ENCODE measurements at places on chromosomes 6 and 20.

DNA sequence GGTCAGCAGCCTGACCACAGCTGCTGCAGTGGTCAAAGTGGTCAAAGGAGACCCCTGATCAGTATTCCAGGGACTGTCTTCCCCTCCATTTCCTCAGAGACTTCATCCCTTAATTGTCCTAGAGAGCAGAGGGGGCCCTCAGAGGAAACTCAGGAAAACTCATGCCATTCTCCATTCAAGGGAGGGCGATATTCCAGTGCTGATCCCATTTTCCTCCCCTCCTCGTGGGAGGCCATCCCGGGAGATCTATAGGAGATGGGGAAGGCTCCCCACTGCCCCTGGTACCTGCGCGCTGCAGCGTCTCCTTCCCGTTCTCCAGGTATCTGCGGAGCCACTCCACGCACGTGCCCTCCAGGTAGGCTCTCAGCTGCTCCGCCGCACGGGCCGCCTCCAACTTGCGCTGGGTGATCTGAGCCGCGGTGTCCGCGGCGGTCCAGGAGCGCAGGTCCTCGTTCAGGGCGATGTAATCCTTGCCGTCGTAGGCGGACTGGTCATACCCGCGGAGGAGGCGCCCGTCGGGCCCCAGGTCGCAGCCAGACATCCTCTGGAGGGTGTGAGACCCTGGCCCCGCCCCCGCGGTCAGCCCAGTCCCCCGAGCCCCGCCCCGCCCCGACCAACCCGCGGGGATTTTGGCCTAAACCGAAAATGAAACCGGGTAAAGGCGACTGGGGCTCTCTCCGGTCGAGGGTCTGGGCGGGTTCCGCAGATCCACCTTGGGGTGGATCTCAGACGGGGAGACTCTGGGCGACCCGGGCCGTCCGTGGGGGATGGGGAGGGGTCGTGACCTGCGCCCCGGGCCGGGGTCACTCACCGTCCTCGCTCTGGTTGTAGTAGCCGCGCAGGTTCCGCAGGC lies 878 bp downstream of the HLA-C start:
- DNase-seq = no peak

DNA sequence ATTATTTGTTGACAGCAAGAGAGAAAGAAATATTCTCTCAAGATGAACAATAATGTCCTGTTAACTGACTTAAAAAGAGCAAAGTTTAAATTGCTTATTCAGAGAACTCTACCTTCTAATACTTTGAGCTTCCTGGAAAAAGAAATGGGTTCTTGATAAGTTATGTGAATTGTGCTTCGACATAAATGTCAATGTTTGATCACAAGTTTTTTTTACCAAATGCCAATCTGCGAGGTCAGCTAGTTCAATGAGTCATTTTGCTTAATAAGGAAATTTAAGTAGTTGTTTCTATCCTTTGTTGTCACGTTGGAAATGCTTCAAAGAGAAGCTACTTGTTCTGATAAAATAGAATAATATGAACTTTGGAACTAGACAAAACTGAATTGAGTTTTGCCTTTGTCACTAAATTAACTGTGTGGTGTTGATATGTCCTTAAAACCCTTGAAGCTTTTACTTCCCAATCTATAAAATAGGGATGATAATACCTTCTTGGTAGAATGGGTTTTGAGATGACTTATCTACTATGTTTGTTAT lies 642.1 kb upstream of the FLRT3 start:
- DNase-seq = no peak

DNA sequence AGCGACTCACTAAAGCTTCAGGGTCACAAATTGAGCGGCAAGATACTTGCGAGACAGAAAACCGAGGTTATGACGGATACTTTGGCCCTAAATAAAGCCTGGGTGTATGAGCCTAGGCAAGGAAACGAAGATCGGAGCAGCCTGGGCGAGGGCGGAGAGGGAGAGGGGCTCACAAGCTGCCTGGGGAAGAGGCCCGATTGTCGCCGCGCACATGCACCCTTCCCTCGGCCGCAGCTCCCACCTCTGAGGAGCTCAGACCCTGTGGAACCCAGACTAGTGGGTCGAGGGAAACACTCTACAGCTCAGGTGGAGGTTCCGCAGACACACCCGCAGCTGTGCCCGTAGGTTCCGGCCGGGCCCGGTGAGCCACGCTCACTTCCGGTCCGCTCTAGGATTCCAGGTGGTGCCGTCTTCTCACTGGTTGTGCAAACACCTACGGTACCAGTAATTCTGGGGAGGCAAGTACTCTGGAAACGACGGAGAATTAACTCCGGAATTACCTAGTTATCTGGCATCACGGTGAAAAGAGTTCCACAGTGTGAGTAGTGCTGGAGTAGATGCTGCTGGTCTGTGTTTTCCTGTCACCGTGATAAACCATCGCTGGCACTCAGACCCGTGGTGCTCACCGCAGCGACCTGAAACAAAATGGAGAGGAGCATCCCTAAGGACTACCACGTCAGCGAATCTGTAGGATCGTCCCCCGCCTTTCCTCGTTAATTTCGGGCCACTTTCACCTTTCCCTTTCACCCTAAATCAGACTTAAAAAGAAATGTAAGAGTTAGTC lies 61.5 kb downstream of the GPX5 start:
- DNase-seq = no peak

- no peak for DNase-seq
Measured at GRCh38 chr20:16273812-16274555, 299.3 kb downstream of the KIF16B start.

DNA sequence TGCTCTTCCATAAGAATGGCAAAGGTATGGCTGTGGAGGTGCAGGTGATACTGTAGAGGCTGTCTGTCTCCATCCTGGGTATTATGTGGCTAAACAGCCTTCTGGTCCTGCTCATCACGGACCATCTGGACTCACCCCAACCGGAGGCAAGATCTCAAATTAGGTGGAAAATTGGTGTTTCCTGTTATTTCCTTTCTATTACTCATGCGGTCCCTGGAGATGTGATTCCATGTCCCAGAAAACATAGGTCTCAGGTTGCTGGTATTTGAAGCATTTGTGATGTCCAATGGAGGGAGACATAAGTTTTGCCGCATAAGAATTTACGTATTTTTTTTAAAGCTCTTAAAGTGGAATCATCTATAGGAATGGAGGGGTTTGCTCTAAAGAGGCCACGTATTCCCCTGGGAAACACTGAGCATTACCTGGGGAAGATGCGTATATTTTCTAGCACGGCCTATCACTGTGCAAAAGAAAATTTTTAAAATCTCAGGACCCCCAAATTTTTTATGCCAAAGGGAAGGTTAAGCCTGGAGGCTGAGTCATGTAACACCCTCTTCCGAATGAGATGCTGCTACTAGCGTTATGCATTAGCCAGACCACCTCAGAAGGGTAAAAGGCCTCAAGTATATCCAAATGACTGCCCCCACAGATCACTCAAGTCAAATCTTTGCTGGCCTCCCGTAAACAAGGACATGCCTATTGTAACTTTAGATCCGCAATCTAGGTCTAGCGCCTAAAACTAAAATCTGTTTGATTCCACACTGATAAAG lies 22.4 kb upstream of the PBOV1 start:
- DNase-seq = no peak

- DNase-seq = peak; percentile 12
Measured at GRCh38 chr6:118509009-118509617, 39.0 kb upstream of the PLN start.

DNA sequence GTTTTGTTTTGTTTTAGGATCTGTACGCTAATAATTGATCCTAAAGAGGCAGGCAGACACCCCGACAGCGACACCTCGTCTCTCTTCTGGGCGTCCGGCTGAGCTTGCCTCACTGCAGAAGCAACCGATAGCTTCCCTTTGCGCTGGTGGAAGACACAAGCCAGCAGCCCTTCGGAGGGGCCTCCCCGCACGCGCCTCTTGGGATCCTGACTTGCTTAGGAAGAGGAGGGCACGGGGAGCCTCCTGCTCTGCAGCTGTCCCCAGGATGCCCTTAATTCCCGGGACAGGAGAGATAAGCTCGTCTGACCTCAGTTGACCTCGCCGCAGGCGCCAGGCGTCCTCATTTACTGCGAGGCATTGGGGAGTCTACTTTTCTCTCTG lies 94.0 kb downstream of the CD83 start:
- peak; percentile 65 for DNase-seq

- no peak for DNase-seq
Measured at GRCh38 chr6:2245103-2245876, at the start of gene GMDS. TSS of gene GMDS (minus strand) at chr6:2245605.

DNA sequence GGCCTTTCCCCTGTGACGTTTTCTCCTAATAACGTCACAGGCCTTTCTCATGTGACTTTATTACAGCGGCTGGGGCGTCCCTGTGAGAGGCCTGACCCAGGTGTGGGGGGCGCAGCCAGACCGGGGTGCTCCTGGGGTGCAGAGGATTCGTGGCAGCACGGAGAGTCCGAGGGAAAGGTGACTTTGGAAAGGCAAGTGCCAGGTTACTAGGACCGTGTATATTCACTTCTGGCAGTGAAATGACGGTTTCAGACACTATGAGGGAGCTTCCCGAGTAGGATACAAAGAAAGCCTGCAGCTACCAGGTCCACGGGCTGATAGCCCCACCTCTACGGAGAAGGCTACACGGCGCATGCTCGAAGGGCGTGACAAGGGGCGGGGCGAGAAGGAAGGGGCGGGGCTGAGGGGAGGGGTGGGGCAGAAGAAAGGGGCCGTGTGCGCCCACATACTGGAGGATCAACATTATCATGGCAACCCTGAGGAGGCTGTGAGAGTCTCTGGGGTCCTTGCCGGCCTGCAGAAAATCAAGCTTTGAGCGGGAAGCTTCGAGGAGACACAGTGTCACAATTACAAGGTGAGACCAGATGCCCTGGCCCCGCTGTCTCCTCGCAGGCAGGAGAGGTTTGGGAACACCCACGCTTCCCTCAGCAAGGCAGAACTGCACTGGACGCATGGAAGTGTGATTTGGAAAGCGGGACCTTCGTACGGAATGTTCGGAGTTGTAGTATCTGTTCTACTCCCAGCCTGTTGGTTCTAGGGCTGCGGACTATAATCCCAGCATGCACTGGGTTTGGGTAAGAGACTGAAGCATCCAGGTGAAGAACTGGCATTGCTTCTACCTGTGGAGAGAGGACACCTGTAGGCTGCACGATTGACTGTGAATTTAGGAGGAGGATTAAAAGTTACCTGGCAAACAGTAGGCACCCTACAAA lies 54.4 kb upstream of the ZNF337 start:
- DNase-seq = no peak

DNA sequence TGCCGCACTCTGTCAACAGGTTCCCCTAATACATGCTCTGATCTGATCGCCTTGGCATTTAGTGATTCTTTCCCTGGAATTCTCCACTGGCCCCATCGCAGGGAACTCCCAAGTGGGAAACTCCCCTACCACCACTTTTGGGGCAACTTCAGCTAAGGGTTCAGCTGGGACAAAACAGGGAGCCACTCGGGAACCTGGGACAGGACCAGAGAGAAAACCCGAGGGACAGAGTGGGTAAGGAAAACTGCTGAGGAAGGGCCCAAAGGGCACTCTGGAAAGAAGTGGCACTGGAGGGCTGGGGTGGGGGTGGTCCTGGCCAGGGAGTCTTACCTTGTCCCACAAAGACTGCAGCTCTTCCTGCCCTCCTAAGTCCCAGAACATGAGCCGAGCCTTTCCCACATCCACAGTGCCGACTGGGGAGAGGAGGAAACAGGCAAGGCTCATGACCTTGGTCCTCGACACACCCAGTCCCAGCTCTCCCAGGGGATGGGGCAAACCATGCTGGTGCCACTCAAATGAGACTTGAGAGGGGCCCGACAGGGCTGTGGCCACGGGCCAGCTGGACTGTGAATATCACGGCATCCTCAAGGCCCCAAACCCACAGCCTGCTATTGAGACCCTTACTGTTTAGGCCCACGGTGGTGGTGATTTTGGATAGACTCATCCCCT lies 1.6 kb downstream of the ARFRP1 start:
- DNase-seq = no peak

DNA sequence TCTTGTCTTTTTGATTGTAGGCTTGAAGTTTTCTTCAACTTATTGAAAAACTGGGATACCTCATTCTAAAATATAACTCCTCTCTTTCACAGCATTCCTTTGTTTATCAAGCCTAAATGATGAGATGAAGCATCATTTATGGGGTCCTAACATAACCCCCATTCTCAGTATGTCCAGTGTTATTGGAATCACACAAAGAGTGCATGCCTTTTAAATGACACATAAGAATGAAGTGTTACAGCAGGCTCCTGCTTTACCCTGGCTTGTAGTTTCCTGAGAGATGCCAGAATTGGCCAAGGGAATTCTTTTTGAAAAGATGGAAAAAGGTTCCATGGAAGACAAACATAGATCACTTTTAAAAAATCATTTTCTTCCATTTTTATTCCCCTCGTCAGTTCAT lies 502.4 kb downstream of the BCKDHB start:
- no peak for DNase-seq

- DNase-seq = no peak
Measured at GRCh38 chr6:155100591-155100990, 105.5 kb downstream of the TIAM2 start.

DNA sequence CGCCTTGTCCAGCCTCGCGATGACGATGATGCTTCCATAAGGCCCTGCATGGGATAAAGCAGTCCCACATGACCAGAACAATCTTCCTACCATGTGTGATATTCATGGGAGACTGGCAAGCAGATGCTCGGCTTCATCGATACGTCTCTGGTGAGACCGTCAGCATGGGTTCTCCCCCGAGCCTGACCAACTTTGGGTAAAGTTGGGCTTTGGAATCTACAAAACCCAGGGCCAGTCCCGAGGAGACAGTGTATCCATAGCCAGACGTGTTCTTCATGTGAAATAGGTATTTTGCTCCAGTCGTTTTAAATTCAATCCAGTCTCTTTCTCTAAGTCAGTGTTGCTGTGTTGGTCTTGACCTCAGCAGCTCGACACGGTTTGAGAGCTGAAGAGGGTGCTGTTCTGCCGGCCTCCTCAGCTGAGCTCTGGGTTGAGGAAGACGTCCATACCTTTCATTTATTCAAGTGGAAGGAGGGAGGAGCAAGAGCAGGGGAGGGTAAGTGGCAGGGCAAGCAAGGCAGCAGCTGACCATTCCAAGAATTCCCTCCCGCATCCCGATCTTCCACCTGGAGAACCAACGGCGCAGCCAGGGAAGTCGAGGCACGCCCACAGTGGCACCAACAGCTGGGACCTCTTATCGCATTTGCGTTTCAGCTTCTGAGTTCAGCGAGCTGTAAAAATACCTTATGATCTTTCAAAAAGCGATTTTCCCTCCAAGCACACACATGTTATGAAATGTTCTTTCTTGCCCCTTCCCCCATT lies 64.0 kb upstream of the THBS2 start:
- no peak for DNase-seq

DNA sequence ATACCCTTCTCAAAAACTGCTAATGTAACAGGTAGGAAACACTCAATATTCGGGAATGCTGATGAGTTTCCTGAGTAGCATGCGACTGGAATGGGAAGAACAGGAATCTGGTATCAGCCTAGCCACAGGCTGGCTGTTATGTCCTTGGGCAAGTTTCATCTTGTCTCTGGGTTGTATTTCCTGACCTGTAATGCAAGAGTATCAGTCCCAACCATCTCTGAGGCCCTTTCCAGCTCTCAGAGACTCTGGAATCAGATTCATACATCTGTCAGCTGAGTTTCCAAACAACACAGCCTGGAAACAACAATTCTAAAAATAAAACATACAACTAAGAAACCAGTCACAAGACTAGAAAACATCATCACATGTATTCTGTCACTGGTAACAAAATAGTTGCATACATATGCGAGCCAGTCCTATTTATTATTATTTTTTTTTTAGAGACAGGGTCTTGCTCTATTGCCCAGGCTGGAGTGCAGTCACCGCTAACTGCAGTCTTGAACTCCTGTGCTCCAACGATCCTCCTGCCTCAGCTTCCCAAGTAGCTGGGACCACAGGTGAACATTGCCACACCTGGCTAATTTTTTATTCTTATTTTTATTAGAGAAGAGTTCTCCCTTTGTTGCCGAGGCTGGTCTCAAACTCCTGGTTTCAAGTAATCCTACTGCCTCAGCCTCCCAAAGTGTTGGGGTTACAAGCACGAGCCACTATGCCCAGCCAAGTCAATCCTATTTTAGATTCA lies 16.7 kb upstream of the TFAP2A start:
- no peak for DNase-seq
